ENCODE measurements at places on chromosomes 1 and 21. TPM values are rescaled to one million over a fixed set of nuclear protein-coding genes. Genes with fewer than 3 reads are reported as not detected.

FUCA1 gene
- polyA plus RNA-seq: 41.1 TPM

HSD3B2 gene
- polyA plus RNA-seq: 0.02 TPM

- no peak for DNase-seq
- H3K36me3 ChIP-seq: peaks cover 4% of the 10 kb centered on the region
- no peak overlapping the region for H3K27ac ChIP-seq
- H3K4me1 ChIP-seq: no peaks in the 10 kb centered on the region
These were observed 162.4 kb downstream of the PGBD5 start for GRCh38 chr1:230263568-230264195.

CD34 gene
- 23.6 TPM for polyA plus RNA-seq

GRCh38 chr1:91045284-91045683 is 23.4 kb upstream of the ZNF644 start:
- no peaks in the 10 kb centered on the region for H3K4me1 ChIP-seq
- DNase-seq: no peak
- no peak overlapping the region for H3K27ac ChIP-seq
- no peaks in the 10 kb centered on the region for H3K36me3 ChIP-seq
- no peak overlapping the region for H3K4me3 ChIP-seq

GRCh38 chr1:204203206-204203767 is 7.0 kb upstream of the KISS1 start:
- no peak for DNase-seq
- no peaks in the 10 kb centered on the region for H3K4me1 ChIP-seq
- no peak overlapping the region for H3K27ac ChIP-seq
- H3K4me3 ChIP-seq: no peak overlapping the region
- H3K36me3 ChIP-seq: no peaks in the 10 kb centered on the region

GRCh38 chr1:18058206-18058921 is 49.2 kb upstream of the IGSF21 start:
- H3K4me3 ChIP-seq: no peak overlapping the region
- peaks cover 4% of the 10 kb centered on the region for H3K27me3 ChIP-seq
- no peaks in the 10 kb centered on the region for H3K36me3 ChIP-seq
- H3K27ac ChIP-seq: no peak overlapping the region

COL6A2 gene
- polyA plus RNA-seq: 192 TPM

DNM3 gene
- polyA plus RNA-seq: 2.1 TPM

SDHC gene
- 204 TPM for polyA plus RNA-seq

- H3K27ac ChIP-seq: no peak overlapping the region
- H3K4me1 ChIP-seq: peaks cover 1% of the 10 kb centered on the region
- no peak for DNase-seq
- no peaks in the 10 kb centered on the region for H3K36me3 ChIP-seq
These were observed 116.7 kb downstream of the CDC7 start for GRCh38 chr1:91617285-91617765.

RPTN gene
- not detected for polyA plus RNA-seq

CELA3A gene
- polyA plus RNA-seq: 0.92 TPM

DNA sequence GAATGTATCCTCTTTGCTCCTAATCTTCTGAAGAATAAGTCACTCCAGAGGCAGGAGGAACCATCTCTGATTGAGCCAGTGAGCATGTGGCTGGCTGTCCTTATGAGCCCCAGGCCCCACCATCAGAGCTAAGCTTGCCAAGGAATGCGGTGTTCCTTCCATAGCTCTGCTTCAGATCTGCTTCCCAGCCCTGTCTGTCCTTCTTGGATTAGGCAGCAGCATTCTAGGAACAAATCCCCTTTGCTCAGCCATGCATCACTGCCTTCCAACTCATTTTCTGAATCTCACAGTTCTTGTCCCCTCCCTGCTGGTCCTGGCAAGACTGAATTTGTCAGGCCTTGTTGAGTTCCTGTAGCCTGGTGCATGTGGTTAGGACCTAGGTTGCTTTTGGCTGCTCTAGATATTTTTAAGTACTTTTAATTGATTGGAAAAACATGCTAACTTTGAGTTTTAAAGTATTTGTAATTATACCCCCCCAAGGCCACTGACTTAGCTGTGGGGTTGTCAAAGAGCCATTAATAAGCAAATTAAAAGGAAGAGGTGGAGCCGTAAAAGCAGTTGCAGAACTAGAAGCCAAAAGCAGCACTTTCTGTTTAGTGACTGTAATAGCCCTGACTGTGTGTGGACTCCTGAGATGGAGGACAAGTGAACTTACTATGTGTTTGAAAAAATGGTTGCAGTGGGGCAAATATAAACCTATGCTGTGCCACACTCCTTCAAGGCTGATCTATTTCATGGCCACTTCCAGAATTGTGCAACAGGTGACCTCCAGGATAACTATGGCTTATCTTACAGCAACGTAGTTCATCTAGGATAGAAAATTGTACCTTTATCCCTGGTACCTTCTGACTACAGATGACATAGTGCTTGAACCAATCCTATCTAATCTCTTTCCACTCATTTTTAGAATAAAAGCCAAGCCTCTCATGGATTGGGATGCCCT is 61.3 kb upstream of the BACH1 start:
- no peaks in the 10 kb centered on the region for H3K27me3 ChIP-seq
- no peaks in the 10 kb centered on the region for H3K4me1 ChIP-seq
- no peaks in the 10 kb centered on the region for H3K36me3 ChIP-seq
- peak overlapping the region; percentile 58 for H3K27ac ChIP-seq

GRCh38 chr21:14675774-14676530 is 129.8 kb upstream of the SAMSN1 start:
- no peaks in the 10 kb centered on the region for H3K27me3 ChIP-seq
- H3K4me1 ChIP-seq: no peaks in the 10 kb centered on the region
- H3K36me3 ChIP-seq: no peaks in the 10 kb centered on the region
- DNase-seq: no peak
- H3K4me3 ChIP-seq: no peak overlapping the region
- no peak overlapping the region for H3K27ac ChIP-seq

- DNase-seq: no peak
- no peaks in the 10 kb centered on the region for H3K4me1 ChIP-seq
- no peaks in the 10 kb centered on the region for H3K27me3 ChIP-seq
- H3K36me3 ChIP-seq: no peaks in the 10 kb centered on the region
- H3K4me3 ChIP-seq: no peak overlapping the region
- no peak overlapping the region for H3K27ac ChIP-seq
These were observed 62.5 kb upstream of the DMRTB1 start for GRCh38 chr1:53396573-53397268.

- H3K4me3 ChIP-seq: no peak overlapping the region
- H3K27ac ChIP-seq: peak overlapping the region; percentile 45
- no peaks in the 10 kb centered on the region for H3K27me3 ChIP-seq
- H3K36me3 ChIP-seq: no peaks in the 10 kb centered on the region
These were observed 9.6 kb upstream of the GPR37L1 start for GRCh38 chr1:202112859-202113689.

GRCh38 chr1:164518692-164519332 is 40.2 kb upstream of the PBX1 start:
- H3K27me3 ChIP-seq: no peaks in the 10 kb centered on the region
- H3K4me3 ChIP-seq: no peak overlapping the region
- no peaks in the 10 kb centered on the region for H3K36me3 ChIP-seq
- no peaks in the 10 kb centered on the region for H3K4me1 ChIP-seq
- H3K27ac ChIP-seq: no peak overlapping the region

DNA sequence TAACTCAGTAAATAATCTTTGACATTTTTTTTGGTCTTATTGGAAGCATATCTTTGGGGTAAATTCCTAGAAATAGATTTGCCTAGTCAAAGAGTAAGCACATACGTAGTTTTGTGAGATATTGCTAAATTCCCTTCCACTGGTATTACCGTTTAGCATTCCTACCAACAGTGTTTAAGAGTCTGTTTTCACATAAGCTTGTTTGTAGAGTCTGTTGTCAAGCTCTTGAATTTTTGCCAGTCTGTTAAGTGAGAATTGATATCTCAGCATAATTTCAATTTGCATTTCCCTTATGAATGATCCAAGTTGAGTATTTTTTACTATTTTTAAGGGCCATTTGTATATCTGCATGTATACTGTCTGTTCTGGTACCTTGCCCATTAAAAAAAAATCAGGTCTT is 37.0 kb upstream of the MPC2 start:
- peaks cover 12% of the 10 kb centered on the region for H3K36me3 ChIP-seq
- no peak overlapping the region for H3K27ac ChIP-seq
- H3K27me3 ChIP-seq: no peaks in the 10 kb centered on the region
- no peak overlapping the region for H3K4me3 ChIP-seq
- peak; percentile 47 for DNase-seq
- no peaks in the 10 kb centered on the region for H3K4me1 ChIP-seq

GRCh38 chr1:164562511-164562910 is 3.5 kb downstream of the PBX1 start:
- peak; percentile 64 for DNase-seq
- no peaks in the 10 kb centered on the region for H3K27me3 ChIP-seq
- H3K36me3 ChIP-seq: no peaks in the 10 kb centered on the region
